Forelimb muscle (tissue), 1 donor: ENCODE measurements at places on chromosomes 13 and 19. TPM values are rescaled to one million over a fixed set of nuclear protein-coding genes. Genes with fewer than 3 reads are reported as not detected.

FFAR1 gene
- polyA plus RNA-seq: not detected

IGFL3 gene
- polyA plus RNA-seq: not detected

FPR2 gene
- 0.19 TPM for polyA plus RNA-seq

FFAR3 gene
- 0.08 TPM for polyA plus RNA-seq

TNNI3 gene
- 3.2 TPM for polyA plus RNA-seq

CEACAM7 gene
- not detected for polyA plus RNA-seq

PPAN gene
- 28.5 TPM for polyA plus RNA-seq

PROZ gene
- polyA plus RNA-seq: not detected

KCNK6 gene
- polyA plus RNA-seq: 2.4 TPM

ZNF701 gene
- 8.6 TPM for polyA plus RNA-seq

SELENOV gene
- polyA plus RNA-seq: not detected

CERS4 gene
- 12.5 TPM for polyA plus RNA-seq

ANGPTL8 gene
- polyA plus RNA-seq: 0.87 TPM

CYP4F2 gene
- polyA plus RNA-seq: not detected

NCCRP1 gene
- polyA plus RNA-seq: 0.06 TPM

CYP4F22 gene
- polyA plus RNA-seq: not detected

NOVA2 gene
- polyA plus RNA-seq: 3.6 TPM

RFPL4A gene
- 2.0 TPM for polyA plus RNA-seq
